ENCODE measurements at places on chromosomes 12 and 14.
A peak's percentile ranks its signal among the peaks of the same experiment; 100 is the strongest.

GRCh38 chr12:46364777-46365580 lies 7.6 kb downstream of the SLC38A2 start:
- peak; percentile 39 for DNase-seq

DNA sequence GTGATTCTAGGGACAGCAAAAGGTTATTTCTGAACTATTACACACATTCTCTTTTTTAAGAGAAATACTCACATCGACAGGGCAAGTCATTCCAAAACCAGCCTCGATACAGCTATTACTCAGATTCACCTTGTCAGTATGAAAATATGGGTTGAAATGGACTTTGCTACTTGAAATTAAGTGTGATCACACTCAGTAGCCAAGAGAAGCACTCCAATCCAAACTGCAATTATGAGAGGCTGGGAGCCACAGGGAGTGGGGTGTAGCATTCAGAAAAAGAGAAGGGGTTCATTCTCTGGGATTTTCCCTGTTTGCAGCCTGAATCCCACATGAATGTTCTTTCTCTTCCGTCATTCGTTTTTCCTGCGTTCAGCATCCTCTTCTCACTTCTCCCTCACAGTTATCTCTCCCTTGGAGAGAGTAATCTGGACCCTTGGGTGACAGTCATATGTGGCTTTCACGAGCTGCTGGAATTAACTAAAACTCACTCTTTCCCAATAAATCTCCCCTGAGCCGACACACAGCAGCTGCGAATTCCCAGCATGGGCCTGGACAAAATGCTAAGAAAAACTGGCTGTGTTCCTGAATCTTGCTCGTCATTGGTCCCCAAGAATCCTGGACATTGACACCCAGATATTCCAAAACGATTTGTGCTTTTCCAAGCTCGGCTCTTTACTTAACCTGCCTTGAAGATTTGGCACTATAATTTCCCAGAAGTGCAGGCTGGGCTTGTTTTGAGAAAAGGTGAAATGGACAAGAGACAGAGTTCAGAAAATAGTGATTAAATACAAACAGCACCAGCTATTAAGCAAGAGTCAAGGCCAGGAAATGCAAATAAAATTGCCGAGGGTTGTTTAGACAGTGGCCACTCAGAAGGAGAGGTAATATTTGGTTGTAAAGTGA lies 199.5 kb upstream of the PLEKHG7 start:
- peak; percentile 17 for DNase-seq

DNA sequence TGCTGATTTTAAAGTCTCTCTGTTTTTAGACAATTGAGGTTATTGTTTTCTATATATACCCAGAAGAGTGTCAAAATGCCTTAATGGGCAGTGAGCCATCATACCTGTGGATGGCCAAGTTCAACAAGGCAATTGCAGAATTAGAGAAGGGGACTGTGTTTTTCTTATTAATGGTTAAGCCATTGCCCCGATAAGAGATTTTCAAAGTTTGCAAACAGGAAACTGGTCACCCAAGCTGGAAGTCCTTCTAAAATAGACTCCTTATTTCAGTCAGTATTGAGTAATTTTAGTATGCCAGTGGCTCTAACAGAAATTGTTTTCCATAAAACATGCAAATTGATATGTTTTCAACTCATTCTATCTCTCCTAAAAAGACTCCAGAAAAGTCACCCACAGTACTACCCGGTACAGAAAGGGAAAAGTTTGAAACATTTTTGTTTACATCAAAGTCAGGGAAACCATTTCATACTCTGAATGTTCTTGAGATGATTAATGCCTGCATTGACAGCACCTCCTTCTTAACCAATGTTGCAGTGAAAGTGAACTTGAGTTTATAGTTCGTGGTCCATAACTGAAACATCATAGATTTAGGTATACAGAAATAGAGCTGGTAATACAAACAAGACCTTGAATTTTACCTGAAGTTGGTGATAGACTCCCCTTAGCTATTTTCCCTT lies 191.1 kb downstream of the TMX1 start:
- no peak for DNase-seq

DNA sequence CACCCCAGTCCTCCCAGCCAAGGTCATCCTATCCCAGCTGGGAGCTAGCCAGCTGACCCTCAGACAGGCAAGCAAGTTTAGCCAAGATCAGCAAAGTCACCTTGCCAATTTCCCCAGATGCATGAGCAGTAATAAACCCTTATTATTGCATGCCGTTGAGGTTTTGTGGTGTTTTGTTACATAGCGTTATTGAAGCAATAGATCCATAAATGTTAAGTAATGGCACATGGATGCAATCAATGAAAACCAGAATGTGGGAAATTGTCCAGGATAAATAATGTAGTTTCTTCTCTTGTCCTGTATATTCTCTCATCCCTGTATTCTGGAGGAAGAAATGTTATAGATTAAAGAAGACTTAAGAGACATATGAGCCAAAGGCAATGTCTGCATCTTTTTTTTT lies 18.0 kb upstream of the TMEM260 start:
- no peak for DNase-seq

DNA sequence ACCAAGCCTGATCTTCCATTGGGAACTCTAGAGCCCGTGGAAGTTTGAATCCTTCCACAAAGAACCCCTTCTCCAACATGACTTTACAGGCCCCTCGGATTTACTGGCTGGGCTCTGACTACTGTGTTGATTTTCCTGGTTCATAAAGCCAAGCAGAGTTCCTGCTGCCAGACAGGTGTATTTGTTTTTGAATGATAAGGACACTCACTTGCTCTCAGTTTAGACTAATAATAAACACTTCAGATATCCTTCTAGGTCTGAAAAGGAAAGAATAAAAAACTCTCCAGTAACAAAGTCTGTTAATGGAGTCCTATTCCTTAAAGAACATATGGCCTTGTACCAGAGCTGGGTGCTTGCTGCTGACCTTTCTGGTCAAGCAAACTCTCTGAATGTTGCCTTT lies 31.0 kb downstream of the SIX1 start:
- DNase-seq: peak; percentile 86

DNA sequence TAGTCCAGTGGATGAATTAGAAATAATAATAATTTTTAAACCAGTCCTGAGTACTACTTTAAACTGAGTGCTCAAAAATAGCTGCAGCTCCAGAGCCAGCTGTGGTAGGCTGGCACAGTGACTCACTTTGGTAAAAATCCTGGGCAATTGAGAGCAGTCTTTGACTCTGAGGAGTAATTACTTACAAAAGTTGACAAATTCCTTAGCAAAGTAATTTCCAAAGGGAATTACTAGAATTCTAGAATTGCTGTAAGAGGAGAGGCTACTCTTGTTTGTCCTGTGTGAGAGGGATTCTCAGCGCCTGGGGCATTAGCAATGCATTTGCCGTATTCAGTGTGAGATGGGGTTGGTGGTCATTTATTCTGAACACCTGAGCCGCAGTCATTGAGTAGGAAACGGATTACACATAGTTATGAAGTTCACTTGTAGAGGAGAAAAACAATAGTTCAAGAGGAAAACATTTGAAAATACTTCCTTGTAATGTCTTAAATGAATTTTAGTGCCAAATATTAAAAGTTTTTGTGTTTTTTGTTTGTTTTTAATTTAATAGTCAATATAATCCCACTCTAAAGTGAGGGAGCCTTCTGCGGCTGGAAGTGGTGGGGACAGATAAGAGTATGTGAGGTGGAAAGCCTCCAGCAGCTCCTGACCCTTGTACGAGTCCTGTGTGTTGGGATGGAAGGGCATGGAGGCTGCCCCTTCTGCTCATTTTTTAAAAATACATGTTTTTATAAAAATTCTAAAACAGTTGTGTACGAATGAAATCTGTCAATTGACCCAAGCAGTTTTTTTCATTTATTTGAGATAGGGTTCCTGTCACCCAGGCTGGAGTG lies 41.9 kb downstream of the EID3 start:
- DNase-seq: no peak

DNA sequence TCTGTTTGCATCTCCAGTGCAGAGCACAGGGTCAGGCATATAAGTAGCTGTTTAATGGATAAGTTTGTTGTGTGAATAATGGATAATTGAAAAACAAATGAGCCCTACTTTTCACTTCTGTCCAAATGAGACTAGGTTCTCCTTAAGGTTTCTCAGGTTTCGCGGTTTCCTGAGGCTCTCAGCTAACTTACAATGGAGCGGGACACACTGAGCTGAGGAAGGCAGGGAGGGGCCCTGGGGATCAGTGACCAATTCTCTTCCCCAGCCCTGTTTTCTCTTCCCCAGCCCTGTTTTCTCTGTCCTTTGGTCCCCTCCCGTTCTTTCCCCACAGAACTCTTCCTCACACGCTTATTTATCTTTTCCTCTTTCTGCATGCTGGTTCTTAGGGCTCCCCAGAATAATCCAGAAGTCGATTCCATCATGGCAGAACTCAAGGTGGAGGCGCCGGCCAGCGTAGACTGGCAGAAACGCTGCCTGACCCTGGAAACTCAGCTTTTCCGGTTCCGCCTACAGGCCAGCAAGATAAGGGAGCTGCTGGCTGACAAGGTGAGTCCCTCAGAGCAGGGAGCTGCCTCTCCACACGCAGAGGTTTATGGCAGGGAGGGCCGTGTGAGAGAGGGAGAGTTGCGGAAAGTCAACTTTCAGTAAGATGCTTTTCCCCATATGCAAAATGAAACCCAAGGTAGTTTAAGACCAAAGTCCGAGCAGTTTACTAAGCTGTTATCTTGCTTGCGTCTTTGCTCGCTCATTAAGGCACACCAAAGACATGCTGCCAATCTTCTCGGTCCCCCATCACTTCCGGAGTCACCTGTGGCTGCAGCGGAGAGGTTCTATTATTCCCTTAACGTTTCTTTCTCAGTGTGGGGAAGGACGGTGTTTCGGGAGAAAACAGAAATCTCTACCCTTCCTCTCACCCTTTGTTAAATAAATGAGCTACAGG lies 8.6 kb downstream of the PLEKHH1 start:
- DNase-seq: no peak

DNA sequence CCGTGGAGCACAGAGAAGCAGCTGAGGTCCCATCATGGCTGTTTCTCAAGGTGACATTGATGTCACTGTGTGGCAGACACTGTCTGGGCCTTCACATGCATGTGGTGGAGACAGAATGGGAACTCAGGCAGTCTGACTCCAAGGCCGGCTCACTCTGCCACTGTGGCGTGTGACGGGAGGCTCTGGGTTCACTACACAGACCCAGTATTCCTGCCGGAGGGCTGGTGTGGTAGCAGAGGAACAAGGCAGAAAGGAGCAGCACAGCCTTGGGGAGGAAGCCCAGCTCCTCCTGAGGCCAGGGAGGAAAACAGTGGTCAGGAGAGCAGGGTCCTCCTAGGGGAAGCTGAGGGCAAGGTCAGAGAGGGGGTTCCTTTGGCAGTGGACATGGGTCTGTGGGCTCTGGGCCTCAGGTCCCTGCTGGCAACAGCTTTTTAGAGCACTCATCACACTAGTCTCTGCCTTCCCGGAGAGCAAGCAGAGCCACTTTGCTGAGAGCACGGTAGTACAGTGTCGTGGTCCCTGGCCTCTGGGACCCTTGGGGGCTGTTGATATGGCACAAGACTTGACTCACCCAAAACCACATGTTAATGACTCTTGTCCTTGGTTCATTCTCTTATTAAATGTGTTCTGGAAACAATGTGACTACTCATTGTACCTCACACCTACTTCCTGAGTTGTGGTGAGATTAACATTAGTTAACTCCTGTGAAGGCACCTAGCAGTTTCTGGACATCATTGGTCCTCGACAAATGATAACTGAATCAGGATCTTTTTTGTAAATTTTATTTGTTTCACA lies 21.3 kb downstream of the DCAF4 start:
- DNase-seq: no peak

DNA sequence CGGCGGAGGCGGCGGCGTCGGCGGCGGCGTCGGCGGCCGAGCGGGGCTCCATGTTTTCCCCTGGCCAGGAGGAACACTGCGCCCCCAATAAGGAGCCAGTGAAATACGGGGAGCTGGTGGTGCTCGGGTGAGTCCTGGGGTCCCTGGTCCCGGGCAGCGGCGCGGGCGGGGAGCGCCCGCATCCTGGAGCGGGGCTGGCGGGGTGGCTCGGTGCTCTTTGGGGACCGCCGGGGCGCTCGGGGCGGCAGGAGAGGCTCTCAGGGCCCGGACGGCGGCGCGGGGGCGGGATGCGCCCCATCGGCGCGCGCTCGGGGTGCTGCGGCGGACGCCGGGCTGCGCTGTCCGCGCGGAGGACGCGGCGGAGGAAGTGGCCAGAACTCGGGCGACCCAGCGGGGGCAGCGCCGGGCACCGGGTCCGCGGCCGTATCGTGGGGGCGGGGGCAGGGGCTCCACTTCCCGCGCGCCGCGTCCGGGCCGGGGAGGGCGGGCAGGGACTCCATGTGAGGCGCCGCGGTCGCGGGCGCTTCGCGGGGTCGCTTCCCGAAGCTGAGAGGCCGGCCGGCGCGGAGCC lies 485 bp downstream of the PELI2 start:
- peak; percentile 69 for DNase-seq

- peak; percentile 19 for DNase-seq
Measured at GRCh38 chr14:63752449-63753169, 24.7 kb upstream of the SGPP1 start.

DNA sequence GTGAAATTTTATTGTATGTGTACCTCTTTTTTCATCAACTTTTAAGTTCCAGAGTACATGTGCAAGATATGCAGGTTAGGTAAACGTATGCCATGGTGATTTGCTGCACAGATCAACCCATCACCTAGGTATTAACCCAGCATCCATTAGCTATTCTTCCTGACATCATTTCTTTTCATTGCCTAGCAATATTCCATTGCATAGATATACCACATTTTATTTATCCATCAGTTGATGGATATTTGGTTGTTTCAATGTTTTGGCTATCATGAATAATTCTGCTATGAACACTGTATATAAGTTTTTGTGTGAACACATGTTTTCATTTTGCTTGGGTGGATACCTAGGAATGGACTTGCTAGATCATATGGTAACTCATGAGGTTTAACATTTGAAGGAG lies 439.9 kb upstream of the SOX5 start:
- no peak for DNase-seq

DNA sequence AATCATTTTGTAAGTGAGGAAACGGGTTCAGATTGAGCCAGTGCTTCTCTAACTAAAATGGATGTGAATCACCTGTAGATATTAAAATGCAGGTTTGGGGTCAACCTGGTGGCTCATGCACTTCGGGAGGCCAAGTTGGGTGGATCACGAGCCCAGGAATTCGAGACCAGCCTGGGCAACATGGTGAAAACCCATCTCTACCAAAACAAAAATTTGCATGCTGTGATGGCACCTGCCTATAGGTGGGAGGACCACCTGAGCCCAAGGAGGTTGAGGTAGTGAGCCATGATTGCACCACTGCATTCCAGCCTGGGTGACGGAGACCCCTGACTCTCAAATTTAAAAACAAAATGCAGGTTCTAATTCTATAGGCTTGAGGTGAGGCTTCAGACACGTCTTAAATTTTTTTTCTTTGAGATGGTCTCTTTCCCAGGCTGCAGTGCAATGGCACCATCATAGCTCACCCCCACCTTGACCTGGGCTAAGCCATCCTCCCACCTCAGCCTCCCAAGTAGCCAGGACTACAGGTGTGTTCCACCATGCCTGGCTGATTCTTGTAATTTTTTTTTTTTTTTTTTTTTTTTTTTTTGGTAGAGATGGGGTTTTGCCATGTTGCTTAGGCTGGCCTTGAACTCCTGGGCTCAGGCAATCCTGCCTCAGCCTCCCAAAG lies 9.0 kb downstream of the TUBA1C start:
- DNase-seq: peak; percentile 52

- no peak for DNase-seq
Measured at GRCh38 chr14:78240567-78240966, 70.4 kb downstream of the NRXN3 start.

GRCh38 chr12:6097411-6097810 lies 27.1 kb downstream of the VWF start:
- DNase-seq: no peak

GRCh38 chr12:40351976-40352375 lies 127.2 kb downstream of the LRRK2 start:
- no peak for DNase-seq

GRCh38 chr14:44652640-44653039 lies 145.6 kb upstream of the FSCB start:
- DNase-seq: no peak

GRCh38 chr14:93281937-93282336 lies 50.9 kb downstream of the BTBD7 start:
- no peak for DNase-seq

Measured in DMS53 (cell line).